ENCODE measurements at places on chromosomes 1 and 21. TPM values are rescaled to one million over a fixed set of nuclear protein-coding genes. Genes with fewer than 3 reads are reported as not detected.

DNA sequence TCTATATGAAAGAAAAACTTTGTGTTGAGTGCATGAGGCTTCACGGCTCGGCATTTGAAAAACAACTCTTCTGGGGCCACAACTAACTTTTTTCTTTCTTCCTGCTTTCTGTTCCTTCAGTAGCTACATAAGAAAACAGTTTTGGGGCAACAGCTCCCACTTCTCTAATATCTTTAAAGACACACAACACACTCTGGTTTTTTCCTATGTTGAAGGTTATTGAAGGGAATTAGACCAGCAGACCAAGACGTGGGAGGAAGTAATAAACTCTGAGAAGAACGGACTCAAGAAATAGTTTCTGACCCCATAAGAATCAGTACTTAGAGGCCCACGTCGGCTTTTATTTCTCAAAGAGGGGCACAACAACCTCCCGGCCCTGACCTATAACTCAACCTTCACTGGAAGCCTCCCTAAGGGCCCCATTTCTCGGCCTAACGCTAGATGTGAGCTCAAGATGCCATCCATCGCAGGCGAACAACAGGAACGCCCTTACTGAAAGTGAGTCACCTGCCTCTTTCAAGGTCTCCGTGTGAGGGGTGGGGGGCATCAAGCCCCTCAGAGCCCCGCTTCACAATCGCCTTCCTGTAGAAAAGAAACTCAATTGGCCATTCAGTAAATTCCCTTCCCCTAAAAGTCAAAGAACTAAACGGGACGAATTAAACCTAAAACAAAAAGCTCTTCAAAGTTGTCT is 844 bp downstream of the ZMYM6 start:
- peaks cover 35% of the 10 kb centered on the region for H3K4me1 ChIP-seq
- peak overlapping the region; percentile 98 for H3K4me3 ChIP-seq
- DNase-seq = peak; percentile 27
- no peaks in the 10 kb centered on the region for H3K27me3 ChIP-seq
- peaks cover 20% of the 10 kb centered on the region for H3K36me3 ChIP-seq
- peak overlapping the region; percentile 97 for H3K27ac ChIP-seq

The ETV3L gene
- not detected for total RNA-seq

DNA sequence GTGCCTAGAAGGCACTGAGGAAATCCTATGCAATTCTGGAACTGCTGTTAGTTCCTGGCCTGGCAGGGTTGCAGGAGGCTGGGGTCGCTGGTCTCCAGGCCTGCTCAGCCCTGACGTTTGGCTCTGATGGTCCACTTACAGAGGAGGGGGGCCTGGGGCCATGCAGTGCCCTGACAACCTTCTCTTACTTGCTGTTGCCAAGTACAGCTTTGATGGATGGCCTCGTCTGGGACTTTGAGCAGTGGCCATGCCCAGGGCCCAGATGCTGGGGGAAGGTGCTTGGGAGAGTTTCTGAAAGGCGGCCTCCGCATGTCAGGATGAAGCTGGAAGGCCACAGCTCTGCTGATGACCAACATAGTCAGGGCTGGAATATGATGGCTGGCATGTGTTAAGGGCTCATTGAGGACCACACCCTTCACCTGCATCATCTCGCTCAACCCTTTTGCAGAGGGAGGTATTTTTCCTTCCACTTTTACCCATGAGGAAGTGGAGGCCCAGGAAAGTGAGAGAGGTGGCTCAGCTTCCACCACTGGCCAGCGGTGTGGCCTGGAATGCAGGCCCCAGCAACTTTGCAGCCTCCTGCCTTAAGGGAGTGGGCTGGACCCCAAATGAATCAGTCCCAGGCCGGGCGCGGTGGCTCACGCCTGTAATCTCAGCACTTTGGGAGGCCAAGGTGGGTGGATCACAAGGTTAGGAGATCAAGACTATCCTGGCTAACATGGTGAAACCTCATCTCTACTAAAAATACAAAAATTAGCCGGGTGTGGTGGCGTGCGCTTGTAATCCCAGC is 34.7 kb upstream of the LRRC3 start:
- no peak overlapping the region for H3K4me3 ChIP-seq
- no peaks in the 10 kb centered on the region for H3K4me1 ChIP-seq
- peaks cover 9% of the 10 kb centered on the region for H3K36me3 ChIP-seq
- H3K27me3 ChIP-seq = peaks cover 1% of the 10 kb centered on the region
- no peak overlapping the region for H3K27ac ChIP-seq
- DNase-seq = no peak

DNA sequence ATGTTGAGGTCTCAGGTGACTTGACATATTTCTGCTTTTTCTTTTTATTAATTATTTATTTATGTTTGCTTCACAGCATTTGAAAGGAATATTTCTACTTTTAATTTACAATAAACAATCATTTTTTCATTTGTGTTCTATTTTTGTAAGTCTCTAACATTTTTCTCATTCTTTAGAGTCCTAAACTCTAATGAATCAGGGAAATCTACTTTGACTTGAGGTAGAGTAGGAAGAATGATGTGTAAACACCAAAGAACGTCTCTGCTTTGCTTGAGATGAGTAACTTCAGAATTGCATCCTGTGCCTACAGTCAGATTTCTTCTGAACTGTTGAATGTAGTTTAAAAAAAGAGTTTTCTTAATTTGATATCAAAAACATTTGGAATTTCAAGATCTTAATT is 65.2 kb downstream of the CNST start:
- no peak overlapping the region for H3K4me3 ChIP-seq
- no peaks in the 10 kb centered on the region for H3K27me3 ChIP-seq
- peaks cover 39% of the 10 kb centered on the region for H3K36me3 ChIP-seq
- no peak for DNase-seq
- peaks cover 6% of the 10 kb centered on the region for H3K4me1 ChIP-seq

The ATP1A2 gene
- not detected for total RNA-seq

DNA sequence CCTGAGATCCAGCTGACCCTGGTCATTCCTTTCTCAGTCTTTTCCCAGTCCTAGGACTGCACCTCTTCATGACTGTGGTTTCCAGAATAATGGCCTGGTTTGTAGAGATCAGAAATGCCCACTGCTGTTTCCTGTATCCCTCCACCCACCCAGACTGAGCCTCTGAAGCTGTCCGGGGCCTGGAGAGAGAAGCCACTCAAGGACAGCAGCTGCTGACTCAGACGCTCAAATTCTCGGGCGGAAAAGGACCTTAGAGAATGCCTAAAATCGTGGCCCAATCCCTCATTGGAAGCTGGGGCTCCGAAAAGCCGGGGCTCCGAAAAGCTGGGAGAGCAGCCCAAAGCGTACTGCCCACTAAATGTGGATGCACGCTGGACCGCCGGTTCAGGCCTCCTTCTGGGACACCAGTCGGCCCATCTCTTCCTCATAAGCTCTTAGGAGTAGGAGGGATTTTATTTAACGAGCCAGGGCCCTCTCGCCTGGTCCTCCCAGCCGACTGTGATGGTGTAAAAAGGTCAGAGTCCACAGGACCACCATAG is 7.8 kb upstream of the GPR61 start:
- no peaks in the 10 kb centered on the region for H3K27me3 ChIP-seq
- H3K36me3 ChIP-seq = no peaks in the 10 kb centered on the region
- no peak overlapping the region for H3K4me3 ChIP-seq
- peaks cover 24% of the 10 kb centered on the region for H3K4me1 ChIP-seq
- DNase-seq = no peak

DNA sequence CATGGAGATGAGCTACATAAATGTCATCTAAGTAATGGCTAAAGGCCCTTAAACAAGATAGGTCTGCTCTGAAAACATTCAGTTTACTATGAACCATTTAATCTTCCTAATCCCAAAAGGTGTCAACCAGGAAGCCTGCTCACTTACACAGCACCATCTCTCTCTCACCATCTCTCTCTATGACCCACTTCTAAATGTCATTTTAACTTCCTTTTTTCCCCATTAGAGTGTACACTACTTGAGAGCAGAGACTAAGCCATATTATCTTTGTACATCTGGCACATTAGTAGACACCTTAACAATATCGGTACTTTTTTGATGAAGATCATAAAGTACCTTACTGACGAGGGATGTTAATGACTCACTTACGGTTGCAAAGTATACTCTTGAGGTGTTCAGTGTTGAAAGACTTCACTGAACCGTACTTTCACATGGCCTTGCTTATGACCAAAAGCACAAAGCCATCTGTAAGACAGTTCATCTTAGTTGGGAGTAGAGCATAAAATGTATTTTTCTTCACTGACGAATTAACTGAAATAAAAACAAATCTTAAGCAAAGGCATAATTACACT is 25.4 kb downstream of the FBXO42 start:
- no peak overlapping the region for H3K27ac ChIP-seq
- no peak for DNase-seq
- H3K4me1 ChIP-seq = peaks cover 6% of the 10 kb centered on the region

DNA sequence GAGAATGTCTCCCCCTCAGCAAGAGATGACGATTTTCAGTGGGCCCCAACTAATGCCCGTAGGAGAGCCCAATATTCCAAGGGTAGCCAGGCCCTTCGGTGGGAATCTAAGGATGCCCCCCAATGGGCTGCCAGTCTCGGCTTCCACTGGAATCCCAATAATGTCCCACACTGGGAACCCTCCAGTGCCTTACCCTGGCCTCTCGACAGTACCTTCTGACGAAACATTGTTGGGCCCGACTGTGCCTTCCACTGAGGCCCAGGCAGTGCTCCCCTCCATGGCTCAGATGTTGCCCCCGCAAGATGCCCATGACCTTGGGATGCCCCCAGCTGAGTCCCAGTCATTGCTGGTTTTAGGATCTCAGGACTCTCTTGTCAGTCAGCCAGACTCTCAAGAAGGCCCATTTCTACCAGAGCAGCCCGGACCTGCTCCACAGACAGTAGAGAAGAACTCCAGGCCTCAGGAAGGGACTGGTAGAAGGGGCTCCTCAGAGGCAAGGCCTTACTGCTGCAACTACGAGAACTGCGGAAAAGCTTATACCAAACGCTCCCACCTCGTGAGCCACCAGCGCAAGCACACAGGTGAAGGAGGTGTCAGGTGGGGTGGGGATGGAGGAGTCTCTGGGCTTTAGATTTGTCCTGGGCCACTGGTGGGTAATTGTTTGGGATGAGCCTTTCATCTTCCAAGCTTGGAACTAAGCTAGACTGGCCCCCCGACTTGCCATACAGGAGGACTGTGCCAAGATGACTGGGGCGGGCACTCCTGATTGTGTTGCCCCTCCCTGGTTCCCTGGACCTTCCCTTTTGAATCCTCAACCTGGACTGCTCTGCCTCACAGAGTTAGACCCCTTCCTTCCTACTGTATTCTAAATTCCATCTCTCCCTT is 11.2 kb downstream of the KLF17 start:
- H3K4me1 ChIP-seq = no peaks in the 10 kb centered on the region
- no peak for DNase-seq
- no peak overlapping the region for H3K27ac ChIP-seq
- no peaks in the 10 kb centered on the region for H3K36me3 ChIP-seq
- H3K4me3 ChIP-seq = no peak overlapping the region

Measured in activated T-helper 1 cell treated with anti-CD3 and anti-CD28 coated beads, Interleukin-12 subunit alpha, Interleukin-12 subunit beta, Interleukin-2, Interleukin-4 antibody, amounts not matched to agents 30 ng/mL and 10 ng/mL and 1 ng/mL, durations not matched to agents 14 hours and 24 hours and 36 hours (primary cell).